DMS 273 treated with DMSO at 0.1 percent for 48 hours (cell line): ENCODE measurements at places on chromosomes 3 and 15.

- DNase-seq: no peak
Measured at GRCh38 chr15:89168316-89168833, 53.0 kb downstream of the RLBP1 start.

DNA sequence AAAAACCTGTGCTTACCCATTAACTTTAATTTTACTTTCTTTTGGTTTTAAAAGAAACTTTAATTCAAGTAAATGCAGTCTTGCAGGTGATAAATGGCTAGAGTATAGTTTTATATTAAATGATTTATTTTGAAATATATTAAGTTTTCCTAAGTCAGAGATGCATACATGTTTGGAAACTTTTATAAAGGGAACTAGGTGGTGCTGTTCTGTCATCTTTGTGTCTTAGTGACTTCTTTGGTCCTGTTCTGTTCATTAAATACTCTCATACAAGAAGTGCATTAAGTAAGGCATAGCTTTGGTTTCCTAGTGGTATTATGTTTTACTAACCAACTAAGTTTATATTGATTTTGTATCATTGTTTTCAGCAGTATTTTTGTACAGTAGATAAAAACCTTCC is 15.6 kb downstream of the CADM2 start:
- DNase-seq: no peak

DNA sequence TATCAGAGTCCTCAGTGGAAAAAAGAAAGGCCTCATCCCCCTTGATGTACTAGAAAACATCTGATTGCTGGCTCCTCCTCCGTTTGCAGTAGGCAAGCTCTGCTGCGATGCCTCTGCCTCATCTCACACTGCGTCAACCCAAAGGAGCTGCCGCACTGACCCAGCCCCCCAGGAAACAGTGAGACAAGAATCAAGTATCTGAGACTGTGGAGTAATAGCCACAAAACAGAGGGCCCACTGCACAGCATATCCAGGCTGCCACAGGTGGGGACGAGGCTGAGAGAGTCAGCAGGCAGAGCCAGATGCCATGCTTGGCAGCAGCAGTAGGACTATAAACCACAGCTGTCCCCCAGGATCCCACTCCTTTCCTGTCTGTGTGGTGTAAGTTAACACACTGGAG is 165.9 kb downstream of the STAC start:
- peak; percentile 50 for DNase-seq

GRCh38 chr3:144361002-144361401 is 389.4 kb downstream of the DIPK2A start:
- no peak for DNase-seq

- no peak for DNase-seq
Measured at GRCh38 chr15:64586984-64587383, 126.6 kb downstream of the ZNF609 start.

GRCh38 chr3:121153851-121154250 is 245.8 kb downstream of the STXBP5L start:
- DNase-seq: no peak

DNA sequence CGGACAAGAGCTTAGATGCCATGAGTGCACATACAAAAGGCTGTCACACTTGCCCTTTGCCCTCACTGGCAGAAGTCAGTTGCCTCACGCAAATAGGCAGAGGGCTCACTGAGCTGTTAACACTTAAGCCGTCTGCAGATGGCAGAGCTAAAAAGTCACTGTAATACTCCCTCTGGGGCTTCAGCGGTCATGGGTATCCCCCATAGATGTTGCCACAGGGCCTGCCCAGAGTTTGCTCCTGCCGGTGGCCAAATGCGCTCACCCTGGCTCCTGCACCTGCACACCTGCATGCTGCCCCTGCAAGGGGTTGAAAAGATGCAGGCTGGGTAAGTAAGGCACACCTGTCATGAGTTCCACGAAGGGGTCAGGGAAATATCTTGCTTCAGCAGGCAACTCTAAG is 741.5 kb downstream of the EDEM1 start:
- DNase-seq: no peak

- no peak for DNase-seq
Measured at GRCh38 chr15:38406436-38406835, 47.5 kb upstream of the FAM98B start.

GRCh38 chr3:177174607-177175170 is 22.6 kb downstream of the TBL1XR1 start:
- no peak for DNase-seq

DNA sequence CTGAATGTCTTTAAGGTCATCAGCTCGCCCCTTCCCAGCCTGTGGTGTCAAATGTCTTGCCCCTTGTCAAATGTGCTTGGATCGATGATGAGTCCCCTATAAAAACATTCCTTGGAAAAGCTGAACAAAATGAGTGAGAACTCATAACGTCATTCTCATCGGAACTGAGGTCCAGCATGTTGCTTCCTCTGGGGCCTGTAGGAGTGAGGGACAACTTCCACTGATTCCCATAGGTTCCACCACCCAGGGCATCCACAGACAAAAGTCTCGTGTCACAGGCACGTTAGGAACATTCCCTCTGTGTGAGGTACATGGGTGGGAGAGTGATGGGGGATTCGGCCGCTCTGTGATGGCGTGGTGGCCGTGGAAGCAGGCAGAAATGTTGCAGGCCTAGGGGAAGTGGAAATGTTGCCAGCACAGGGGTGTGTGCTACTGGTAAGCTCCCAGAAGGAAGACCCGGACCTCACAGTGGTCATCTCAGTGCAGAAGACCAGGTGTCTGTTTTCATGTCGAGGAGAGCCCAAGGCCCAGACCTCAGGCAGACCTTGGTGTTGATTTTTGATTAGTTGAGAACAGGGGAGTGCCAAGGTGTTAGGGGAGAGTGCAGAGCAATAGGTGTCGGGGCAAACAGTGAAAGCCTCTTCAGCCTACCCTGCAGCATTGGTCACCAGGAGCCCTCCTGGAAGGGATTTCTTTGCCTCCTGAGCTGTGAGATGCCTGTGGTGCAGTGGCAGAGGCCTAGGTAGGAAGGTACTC is 96.8 kb downstream of the SNRPN start:
- no peak for DNase-seq

DNA sequence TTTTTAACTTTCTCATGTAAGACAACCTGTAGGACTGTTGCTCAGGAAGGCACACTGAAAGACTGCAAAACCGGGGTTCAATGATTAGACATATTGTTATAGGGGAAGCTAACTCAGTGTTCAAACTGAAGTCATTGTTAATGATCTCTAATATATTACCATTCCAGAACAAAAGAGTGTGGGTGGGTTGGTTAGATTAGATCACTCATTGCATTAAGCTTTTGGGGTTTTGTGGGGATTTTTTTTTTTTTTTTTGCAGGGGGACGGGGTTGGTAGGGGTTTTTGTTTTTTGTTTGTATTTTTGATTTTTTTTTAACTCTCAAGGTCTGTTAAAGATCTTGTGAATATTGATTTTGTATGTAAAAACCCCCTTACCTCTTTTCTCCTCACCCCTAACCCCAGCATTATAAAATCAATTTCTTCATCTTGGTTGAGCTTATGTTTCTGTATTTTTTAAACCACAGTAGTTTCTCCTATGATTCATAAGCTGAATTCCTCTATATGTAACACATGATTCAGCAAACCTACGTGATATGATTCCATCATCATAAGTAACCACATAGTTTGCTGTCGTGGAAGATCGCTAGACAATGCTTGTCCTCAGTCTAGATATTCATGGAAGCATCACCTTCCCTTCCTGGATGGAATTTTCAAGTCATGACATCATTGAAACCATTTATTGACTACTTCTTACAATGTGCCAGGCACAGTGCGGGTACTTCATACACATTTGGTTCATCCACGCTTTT is 544.1 kb upstream of the MDFIC2 start:
- DNase-seq: no peak

GRCh38 chr3:179046497-179047353 is 24.9 kb downstream of the ZMAT3 start:
- DNase-seq: no peak

DNA sequence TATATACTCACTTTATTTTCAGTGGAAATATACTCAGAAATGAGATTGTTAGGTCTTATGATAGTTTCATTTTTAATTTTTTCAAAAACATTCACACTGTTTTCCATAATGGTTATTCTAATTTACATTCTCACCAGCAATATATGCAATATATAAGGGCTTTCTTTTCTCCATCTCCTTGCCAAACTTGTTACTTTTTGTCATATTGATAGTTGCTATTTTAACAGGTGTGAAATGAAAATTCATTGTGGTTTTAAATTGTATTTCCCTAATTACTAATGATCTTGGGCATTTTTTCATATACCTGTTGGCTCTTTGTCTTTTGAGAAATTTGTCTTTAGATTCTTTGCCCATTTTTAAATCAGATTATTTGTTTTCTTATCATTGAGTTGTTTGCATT is 325.2 kb downstream of the DIPK2A start:
- no peak for DNase-seq

DNA sequence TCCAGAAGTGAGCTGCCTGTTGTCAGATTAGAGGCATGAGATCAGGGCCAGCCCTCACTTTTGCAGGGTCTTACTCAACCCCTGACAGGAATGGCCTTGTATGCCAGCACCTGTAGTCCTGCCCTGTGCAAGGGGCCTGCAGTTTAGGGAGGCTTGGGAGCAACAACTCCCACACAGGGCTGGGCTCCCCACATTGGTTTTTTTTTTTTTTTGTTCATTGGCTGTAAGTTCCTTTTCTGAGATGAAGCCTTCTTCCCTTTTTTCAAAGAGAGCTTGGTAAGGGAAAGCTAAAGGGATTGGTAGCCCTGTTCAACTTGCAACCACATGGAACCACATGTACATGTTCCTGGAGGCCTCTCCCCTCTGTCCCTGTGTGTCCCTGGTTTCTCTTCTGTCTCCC is 46.4 kb downstream of the TNFAIP8L3 start:
- no peak for DNase-seq

- DNase-seq: no peak
Measured at GRCh38 chr15:48395521-48396011, 64.3 kb downstream of the DUT start.

- no peak for DNase-seq
Measured at GRCh38 chr3:49013738-49014660, 4.4 kb downstream of the DALRD3 start.

GRCh38 chr15:31202953-31203352 is 101.4 kb upstream of the TRPM1 start:
- no peak for DNase-seq

DNA sequence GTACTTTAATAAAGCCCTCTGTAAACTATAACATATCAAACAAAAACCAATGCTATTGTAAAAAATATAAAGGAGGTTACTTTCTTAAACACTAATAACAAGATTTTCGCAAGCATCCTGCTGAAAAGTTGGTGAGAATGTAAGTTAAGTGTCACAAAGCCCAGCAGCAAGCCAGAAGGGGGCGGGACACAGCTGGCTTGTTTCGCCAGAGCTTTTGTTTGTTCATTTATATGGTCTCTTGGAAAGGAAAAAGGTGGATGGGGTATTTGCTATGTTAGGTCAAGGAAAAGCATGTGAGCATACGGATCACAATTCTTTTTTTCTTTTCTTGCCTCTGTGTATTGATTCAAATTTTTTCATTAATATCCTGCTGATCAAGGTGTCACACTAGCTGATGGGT is 59.9 kb downstream of the HACD2 start:
- no peak for DNase-seq

DNA sequence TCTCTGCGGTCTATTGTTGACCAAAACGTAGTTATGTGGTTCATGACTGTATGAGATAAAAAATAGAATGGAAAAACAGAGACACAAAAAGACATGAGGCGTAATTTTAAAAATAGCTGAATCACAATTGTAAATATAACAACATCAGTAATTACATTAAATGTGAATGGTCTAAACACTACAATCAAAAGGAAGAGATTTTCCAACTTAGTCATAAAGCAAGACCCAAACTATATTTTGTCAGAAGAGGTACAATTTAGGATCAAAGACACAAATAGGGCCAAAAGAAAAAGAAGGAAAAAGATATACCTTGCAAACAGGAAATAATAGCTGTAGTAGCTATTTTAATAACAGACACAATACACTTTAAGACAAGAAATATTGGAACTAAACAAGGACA is 61.5 kb downstream of the LRRC28 start:
- no peak for DNase-seq

DNA sequence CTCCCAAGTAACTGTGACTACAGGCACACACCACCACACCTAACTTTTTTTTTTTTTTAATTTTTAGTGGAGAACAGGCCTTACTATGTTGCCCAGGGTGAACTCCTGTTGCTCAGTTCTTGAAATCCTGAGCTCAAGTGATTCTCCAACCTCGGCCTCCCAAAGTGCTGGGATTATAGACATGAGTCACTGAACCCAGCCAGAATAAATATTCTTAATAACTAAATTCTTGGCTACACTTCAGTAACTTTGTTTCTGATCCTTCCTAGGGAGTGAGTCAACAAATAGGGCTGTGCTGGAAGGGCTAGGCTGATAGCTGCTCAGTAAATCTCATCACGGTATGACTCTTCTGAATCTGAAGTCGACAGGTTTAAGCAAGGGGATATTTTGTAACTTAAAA is 56.6 kb downstream of the P3H2 start:
- DNase-seq: no peak

DNA sequence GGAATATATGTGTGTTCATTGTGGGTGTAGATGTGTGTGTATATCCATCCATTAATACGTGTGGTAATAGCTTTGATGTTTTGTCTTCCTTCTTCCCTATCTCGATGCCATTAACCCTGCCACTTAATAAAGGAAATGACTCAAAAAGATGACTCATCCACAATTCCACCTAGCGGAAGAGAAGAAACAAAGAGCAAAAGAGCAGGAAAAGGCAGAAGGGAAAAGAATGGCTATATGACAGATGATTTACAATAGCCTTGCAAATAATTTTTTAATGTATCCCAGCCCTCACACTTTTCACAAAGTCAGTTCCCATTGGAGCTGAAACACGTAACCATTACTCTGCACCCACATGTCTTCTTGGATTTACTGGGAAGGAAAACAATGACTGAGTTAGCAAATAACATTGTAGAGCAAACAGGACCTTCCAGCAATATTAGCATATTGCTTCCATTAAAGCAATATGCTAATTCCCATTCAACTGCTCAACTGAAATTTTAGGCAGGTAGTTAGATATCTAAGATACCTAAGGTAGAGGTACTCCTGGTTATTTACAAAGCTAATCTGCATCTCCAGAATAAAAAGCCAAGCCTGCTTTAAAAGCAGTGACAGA is 197.2 kb downstream of the KCNAB1 start:
- DNase-seq: no peak

GRCh38 chr3:129278966-129279906 is 566 bp downstream of the HMCES start:
- DNase-seq: no peak

DNA sequence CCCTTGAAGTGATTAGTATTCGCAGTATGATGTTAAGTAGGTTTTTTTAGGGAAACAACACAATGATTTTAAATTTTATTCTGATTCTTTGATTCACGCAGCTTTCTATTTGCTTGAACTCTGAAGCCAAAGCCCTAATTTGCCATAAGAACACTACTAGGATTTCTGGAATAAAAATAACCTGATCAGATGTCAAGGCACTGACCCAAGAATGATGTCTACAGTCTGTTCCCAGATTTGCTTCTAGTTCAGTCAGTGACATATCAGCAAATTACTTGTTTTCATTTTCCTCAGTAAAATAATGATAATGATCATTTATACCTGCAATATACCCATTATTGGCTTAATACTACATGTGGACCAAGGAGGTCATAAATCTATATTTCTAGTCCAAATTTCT is 179.5 kb upstream of the EIF1B start:
- no peak for DNase-seq

GRCh38 chr15:74370471-74370870 is 3.0 kb upstream of the CYP11A1 start:
- DNase-seq: no peak
